ENCODE measurements at places on chromosomes 3 and 15. TPM values are rescaled to one million over a fixed set of nuclear protein-coding genes. Genes with fewer than 3 reads are reported as not detected.

GRCh38 chr3:56131974-56132590 is 336.2 kb downstream of the ERC2 start:
- peaks cover 23% of the 10 kb centered on the region for H3K4me1 ChIP-seq
- H3K36me3 ChIP-seq: no peaks in the 10 kb centered on the region
- no peak overlapping the region for H3K4me3 ChIP-seq
- peaks cover 6% of the 10 kb centered on the region for H3K27me3 ChIP-seq

GRCh38 chr3:31710123-31710803 is 177.5 kb downstream of the STT3B start:
- peak; percentile 11 for DNase-seq
- H3K4me1 ChIP-seq: no peaks in the 10 kb centered on the region
- no peak overlapping the region for H3K27ac ChIP-seq

DNA sequence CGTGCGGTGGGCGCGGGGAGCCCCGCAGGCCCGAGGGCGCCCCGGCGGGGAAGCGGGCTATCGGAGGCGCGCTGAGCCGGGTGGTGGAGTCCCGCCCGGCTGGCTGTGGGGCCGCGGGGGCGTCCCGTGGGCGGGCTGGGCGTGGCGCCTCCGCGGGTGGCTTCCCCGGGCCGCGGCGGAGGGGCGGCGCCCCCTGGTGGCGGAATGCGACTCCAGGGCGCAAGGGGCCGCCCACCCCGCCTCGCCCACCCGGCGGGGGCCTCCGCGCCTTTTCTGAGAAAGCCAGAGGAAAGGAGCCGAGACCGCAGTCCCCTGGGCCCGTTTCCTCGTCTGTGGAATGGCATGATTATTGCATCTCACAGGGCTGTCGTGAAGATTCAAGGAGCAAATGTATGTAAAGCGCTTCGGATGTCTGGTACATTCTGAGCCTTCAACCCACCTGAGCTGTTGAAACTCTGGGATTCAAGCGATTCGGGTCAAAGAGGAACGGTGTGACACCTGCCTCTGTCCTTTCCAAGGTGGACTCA is 31.9 kb upstream of the RAB6B start:
- H3K4me1 ChIP-seq: peaks cover 4% of the 10 kb centered on the region
- peak overlapping the region; percentile 62 for H3K4me3 ChIP-seq
- no peak for DNase-seq

- H3K36me3 ChIP-seq: no peaks in the 10 kb centered on the region
- no peak overlapping the region for H3K27ac ChIP-seq
- peaks cover 36% of the 10 kb centered on the region for H3K27me3 ChIP-seq
- H3K4me1 ChIP-seq: peaks cover 6% of the 10 kb centered on the region
- H3K4me3 ChIP-seq: no peak overlapping the region
Measured at GRCh38 chr15:89446255-89446891, 50.0 kb downstream of the RHCG start.

SH2D7 gene
- not detected for total RNA-seq

All from astrocyte (in vitro differentiated cells and primary cell).